ENCODE measurements at places on chromosomes 1 and 21.

GRCh38 chr1:239388159-239388485 lies 1.8 kb downstream of the CHRM3 start:
- no peak for DNase-seq

- no peak for DNase-seq
Measured at GRCh38 chr21:41183575-41183974, 15.6 kb downstream of the BACE2 start.

DNA sequence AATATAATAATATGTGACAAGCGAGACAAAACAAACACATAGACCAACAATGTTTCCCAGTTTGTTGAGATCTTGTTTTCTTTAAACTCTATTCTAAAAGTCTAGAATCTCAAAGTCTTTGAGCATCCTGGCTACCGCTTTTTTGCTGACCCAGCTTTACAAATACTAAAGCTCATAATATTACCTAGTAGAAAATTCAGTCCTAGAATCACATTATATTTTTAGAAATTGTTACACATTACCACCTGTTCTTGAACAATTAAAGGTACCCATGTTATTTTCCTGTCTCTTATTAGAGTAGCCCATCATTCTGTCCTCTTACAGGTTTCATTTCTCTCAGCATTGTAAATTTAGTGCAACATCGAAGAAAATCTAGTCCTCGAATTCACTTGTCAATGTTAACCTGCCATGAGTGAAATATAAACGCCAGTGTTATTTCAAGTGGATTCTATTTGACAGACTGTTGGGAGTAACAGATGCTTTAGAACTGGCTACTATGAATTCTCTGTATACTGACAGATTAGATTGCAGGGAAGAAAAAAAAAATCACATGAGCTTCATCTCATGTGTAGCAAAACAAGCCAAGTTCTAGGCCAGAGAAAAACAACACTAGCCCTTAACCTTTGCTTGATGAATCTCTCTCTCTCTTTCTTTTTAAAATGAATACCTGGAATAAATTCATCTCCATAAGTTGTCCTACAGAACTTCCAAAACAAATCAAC lies 851.2 kb upstream of the ADAMTS5 start:
- DNase-seq = no peak

DNA sequence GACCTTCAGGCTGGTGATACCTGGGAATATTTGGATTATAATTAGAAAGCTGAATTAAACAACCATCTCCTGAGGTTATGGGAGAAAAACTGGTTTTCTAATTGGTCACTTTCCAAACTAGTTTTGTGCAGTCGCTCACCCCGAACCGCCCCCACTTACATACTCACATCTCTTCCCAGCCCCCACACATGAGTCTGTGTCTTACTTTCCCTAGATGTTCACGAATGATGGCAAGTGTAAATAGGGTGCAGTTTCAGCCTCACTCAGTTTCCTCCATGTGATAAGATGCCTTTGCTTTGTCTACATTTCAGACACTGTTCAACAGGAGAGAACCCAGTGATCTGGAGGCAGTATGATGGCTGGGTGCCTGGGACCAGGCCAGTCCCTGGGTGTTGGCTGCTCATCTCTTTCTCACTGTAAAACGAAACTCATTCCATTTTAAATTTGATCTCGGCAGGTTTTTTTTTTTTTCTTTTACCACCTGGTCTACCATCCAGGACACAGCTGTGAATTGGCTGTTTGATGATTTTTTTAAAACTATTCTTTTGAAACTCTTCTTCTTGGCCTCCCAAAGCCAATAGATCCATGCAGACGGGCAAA lies 164.3 kb upstream of the RAB4A start:
- DNase-seq = no peak

- DNase-seq = no peak
Measured at GRCh38 chr1:79708646-79709265, 702.2 kb upstream of the ADGRL4 start.

DNA sequence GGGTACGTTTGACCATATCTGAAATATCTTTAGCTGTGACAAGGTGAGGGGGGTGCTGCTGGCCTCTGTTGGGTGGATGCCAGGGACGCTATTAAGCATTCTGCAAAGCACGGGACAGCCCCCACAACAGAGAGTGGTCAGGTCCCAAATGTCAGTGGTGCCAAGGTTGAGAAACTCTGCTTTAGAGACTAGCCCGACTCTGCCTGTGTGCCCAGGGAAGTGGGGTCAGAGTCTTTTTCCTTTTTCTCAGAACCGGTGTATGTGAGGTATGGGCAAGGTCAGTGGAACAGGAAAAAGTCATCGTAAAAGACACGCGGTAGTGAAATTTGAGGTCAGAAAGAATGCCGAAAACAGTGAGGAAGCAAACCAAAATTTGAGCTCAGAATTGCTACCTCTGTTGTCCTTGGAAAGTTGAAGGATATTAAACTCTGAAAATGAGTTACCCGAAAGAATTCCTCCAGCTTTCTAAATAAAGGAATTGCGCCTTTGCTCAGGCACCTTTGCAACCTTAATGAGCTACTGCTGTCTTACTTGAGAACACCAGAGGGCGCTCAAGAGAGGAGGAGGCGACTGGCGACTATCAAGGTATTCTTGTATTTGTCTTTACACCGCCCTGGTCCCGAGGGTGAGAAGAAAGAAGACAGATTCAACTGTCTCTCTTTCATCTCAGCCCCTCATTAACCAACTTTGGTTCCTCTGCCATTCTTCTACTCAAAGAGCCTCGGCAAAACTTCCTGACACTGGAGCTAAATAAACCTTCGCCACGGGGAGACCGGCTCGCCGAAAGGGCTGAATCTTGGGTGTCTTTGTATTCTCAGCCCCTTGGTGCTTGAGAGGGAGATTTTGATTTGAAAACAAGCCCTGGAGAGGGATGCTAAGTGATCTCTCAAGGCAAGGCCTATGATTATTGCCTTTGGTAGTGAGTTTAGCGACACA lies 85.4 kb upstream of the OLIG2 start:
- no peak for DNase-seq
